Naive B cell (primary cell): ENCODE measurements at places on chromosomes 11 and 22.

DNA sequence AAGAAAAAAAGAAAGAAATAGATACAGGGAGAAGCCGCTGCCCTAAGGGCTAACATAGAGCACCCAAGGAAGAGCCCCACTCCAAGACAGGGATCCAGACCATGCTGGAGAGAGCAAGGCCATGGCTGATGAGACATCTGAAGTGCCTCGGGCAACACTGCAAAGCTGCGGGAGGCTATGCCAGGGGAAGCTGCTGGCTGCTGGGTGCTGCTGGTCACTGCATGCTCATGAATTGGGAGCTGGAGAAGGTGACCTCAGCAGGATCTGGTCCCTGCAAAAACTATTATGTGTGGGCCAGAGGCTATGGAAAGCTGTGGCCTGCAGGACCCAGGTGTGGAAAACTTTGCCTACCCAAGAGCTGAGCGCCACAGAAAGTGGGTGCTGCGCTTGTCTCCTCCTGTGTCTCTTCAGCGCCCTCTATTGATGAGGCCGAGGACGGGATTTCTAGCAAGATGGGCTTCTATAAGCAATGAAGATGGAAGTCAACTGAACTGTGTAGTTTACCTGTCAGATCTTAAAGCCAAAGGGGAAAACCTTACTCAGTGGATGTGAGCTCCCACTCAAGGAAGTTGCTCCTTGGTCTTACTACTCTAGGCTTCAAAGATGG lies 17.3 kb upstream of the SLC29A2 start:
- peak; percentile 60 for DNase-seq

GRCh38 chr22:45101515-45102227 lies 62.1 kb upstream of the NUP50 start:
- no peak for DNase-seq

DNA sequence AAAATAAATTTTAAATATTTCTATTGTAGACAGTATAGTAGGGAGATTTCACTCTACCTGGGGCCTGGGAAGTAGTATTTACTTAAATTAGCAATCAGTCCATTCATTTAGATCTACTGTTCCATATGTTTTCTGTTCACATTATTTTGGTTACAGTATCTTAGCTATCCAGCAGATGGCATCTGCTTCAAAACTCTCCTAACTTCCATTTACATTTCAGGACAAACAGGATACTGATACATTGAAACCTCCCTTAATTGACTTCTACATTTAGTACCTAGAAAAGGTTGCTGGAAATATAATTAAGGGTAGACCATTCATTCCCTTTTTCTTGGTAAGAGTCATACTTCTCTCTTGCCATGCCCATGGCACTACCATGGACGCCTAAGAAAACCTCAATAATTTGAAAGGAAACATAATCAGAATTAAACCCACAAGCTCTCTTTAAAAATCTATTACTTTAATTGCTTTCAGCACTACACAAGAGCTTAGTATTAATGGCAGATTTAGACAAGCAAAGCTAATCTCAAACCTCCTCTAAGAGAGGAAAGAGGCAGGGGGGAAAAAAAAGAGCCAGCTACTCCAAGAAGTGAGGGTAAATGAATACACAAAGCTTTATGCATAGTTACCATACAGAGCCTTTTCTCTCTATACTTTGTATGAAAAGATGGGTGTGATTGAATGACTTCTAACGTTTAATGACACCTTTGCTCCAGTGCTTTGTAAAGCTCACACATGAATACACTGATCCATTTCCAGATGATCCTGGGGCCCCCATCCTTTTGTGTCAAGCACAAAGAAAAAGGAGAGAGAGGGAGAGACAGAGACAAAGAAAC lies 131.2 kb upstream of the MTMR2 start:
- no peak for DNase-seq

GRCh38 chr11:69538854-69539253 lies 57.4 kb downstream of the LINC01488 start:
- DNase-seq = no peak

- no peak for DNase-seq
Measured at GRCh38 chr11:67588136-67588503, 4.5 kb downstream of the GSTP1 start.

- DNase-seq = no peak
Measured at GRCh38 chr22:25660336-25660735, 81.7 kb upstream of the MYO18B start.

- no peak for DNase-seq
Measured at GRCh38 chr11:120646206-120646605, 134.7 kb downstream of the GRIK4 start.

- no peak for DNase-seq
Measured at GRCh38 chr22:22912988-22913253, 25.3 kb downstream of the IGLL5 start.

GRCh38 chr11:30984442-30984816 lies 385.1 kb downstream of the DCDC1 start:
- no peak for DNase-seq

DNA sequence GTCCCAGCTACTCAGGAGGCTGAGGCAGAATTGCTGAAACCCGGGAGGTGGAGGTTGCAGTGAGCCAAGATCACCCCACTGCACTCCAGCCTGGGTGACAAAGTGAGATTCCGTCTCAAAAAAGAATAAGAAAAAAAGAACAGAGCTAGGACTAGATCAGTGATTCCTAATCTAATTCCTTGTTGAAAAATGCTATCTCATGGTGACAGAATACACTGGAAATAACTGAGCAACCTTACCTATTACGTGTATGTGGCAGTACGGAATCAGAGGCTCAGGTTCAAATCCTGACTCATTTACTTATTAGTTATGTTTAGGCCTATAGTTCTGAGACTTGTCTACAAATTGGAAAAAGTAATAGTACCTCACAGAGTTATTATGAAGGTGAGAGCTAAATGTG lies 19.5 kb upstream of the RCE1 start:
- DNase-seq = no peak

DNA sequence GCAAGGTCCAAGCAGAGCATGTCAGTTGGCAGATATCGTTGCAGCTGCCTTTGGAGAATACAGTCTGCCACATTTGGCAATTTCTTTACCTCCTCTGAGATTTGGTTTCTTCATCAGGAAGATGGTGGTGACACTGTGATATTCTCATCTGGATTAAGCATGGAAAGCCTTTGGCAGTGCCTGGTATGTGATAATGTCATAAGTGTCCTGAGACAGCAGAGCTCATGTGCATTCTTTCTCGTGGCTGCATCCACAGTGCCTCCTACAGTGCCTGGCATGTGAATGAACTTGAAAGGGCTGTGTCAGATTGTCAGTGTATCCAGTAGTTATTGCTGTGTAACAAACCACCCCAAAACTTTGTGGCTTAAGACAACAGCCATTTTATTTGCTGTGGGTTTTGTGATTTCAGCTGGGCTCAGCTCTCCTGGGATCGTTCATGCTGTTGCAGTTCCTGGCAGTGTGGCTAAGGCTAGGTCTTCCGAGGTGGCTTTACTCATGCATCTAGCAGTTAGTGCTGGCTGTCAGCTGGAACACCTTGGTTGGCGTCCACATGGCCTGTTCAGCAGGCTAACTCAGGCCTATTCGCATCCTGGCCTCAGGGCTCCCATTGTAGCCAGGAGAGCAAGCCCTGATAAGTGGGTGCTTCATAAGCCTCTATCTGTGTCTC lies 35.7 kb upstream of the MICAL2 start:
- no peak for DNase-seq
